ENCODE measurements at places on chromosomes 1 and 21.

- DNase-seq = no peak
These were observed 24.1 kb downstream of the PADI2 start for GRCh38 chr1:17095141-17095540.

DNA sequence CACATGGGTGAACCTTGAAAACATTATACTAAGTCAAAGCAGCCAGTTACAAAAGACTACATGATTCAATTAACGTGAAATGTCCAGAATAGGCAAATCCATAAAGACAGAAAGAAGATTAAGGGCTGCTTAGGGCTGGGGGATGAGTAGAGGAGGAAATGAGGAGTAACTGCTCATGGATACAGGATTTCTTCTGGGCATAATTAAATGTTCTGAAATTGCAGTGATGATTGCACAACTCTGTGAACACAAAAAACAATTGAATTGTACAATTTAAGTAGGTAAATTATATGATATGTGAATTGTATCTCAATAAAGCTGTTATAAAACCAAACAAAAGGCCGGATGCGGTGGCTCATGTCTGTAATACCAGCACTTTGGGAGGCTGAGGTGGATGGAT is 52.2 kb downstream of the RERE start:
- DNase-seq = no peak

- peak; percentile 89 for DNase-seq
These were observed 42.8 kb upstream of the DMBX1 start for GRCh38 chr1:46446646-46447498.

GRCh38 chr1:119895102-119895501 is 1.2 kb downstream of the ADAM30 start:
- DNase-seq = no peak

DNA sequence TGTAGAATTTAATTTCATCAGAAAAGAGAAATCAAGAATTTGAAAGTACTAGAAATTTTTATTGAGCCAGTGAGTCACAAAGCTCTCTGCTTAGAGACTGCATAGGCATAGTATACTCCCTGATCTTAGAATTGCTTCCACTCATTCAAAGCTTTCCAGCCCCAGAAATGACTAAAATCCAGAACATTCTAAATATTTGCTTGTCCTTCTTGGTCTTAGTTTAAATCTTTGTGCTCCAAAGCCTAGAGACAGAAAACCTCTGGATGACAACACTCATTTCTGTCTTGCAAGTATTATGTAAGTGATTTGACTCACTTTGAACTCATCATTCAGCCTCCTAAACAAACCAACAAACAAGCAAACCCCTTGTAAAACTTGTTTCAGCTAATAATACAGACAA is 74.2 kb downstream of the PTPRC start:
- no peak for DNase-seq

DNA sequence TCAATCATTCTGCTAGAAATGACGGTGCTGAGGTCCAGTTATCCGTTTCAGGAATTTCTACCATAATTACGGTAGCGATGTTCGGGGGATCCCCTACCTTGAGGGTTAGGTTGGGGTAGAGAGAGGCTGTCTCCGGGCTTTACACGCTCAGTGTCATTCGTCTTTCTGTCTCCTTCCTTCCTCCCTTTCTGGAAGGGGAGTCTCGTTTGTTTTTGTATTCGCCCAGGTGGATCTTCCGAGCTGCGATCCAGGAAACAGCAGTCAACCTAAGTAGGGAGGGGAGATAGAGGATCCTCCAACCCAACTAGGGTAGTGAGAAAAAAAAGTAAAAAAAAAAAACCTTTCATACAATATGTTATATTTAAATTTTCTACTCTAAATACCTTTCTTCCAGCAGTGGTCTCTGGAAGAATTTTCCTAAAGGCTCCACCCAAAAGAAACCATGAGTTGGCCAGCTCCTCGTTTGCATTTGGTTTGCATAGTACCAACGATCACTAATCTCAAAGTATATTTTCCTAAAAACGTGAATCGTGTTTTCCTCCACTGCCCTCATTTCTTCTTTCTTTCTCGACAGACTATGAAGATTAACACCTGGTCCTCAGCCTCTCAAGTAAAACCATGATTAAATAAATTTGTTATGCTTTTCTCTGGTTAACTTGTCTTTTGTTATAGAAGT is 611 bp upstream of the PIK3C2B start:
- DNase-seq = no peak

- DNase-seq = peak; percentile 95
These were observed 3.3 kb upstream of the DENND2D start for GRCh38 chr1:111203681-111204200.

DNA sequence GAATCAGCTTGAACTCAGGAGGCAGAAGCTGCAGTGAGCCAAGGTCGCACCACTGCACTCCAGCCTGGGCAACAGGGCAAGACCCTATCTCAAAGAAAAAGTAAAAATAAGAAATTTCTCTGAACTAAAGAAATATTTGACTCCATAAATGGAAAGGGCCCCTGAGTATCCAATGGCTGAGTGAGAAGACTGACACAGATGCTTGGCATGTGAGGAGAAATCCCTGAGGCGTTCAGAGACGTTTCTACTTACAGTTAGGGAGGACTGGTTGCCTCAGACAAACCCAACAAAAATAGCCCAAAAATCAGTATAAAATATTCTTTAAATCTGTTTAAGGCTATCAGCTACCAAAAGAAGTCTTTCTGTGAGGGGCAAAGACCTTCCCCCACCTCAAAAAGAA is 3.0 kb upstream of the SUMO3 start:
- no peak for DNase-seq

DNA sequence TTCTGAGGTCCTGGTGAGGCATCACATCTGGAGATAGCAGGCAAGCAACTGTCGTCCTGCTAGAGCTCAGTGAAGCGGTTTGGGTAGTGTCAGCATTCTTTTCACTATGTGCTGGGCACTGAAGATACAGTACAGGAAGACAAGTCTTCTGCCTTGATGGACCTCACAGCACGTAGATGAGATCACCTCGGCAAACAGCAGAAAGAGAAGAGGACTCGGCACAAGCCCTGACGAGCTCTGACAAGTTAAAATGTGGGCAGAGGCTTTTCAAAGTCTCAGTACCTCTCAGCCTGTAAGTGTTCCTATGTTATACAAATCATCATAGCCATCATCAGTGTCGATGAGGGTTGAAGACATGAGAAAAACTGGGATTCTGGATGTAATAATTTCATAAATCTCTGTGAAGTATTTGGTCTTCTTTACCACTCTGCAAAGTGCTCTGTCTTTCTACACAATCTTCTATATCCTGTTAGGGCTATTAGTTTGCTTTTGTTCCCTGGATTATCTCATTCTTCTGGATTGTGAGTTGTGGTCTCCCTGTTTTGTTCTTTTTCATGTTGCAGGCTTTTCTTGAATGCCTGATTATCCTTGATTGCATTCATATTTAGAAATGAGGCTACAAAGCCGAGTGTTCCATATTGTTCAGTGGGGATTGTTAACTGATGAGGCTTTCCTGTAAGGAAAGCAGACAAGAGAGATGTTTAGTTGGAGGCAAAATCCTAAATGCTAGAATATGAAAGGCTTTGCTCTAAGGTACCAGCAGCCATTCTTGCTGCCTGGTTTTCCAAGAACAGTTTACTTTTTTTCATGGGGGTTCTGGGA is 24.2 kb downstream of the MAEL start:
- DNase-seq = no peak

DNA sequence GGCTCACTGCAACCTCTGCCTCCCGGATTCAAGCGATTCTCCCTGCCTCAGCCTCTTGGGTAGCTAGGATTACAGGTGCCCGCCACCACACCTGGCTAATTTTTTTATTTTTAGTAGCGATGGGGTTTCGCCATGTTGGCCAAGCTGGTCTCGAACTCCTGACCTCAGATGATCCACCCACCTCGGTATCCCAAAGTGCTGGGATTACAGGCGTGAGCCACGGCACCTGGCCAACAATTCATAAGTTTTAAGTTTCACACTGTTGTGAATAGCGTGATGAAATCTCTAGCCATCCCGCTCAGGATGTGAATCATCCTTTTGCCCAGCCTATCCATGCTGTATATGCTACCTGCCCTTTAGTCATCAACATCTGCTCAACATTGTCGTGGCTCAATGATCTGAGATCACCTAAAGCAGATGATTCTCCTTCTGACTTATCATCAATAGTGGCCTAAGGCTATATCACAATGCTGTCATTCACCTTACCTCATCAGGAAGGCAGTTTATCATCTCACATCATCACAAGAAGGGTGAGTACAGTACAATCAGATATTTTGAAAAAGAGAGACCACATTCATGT is 2.6 kb downstream of the PFDN2 start:
- DNase-seq = peak; percentile 58

DNA sequence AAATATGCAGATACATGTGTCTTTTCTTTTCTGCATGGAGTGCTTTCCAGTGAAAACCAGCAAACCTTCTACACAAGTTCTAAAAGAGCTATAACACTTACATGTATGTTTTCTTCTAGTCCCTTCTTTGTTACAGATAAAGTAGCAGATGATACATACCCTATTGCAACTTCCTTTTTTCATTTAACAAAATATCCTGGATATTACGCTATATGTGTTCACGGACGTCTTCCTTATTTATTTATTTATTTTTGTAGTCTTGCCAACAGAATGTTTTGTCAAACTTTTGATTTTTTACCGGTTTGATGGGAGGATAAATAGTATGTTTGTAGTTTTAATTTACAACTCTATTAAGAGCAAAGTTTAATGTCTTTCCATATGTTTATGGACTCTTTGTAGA is 5.2 kb upstream of the GALNT2 start:
- no peak for DNase-seq

DNA sequence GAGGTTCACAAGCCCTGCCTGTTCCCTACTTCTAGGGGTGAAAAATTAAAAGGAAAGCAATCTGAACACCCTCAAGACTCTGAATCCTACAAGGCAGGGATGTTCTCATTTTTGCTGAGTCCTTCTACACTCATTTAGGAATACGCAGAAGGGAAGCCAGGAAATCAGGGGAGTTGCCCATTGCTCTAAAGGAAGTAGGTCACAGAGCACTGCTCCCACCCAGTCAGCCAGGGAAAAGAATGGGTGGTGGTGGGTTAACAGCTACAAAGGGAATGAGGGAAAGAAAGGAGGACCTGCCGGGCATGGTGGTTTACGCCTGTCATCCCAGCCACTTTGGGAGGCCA is 2.4 kb upstream of the CTTNBP2NL start:
- DNase-seq = no peak

- no peak for DNase-seq
These were observed 5.7 kb downstream of the TRIM46 start for GRCh38 chr1:155179112-155180031.

GRCh38 chr1:164813776-164814175 is 254.8 kb downstream of the PBX1 start:
- DNase-seq = no peak

DNA sequence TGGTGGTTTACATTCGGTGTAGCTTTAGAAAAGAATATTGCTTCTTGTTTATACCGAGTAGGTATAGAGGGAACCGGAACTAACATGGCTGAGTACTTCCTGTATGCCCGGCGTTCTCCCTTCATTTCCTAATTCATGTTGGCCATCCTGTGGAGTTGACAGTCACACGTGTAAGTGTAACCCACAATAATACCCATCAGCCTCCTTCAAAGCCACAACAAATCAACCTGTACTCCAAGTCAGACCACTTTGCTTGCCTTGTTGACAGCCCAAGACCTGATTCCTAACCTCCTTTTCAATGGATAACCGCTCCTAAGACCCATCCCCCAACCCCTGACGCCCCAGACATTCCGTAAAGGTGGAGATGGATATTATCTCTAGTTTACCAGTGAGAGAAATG is 42.1 kb downstream of the UBE2U start:
- no peak for DNase-seq

DNA sequence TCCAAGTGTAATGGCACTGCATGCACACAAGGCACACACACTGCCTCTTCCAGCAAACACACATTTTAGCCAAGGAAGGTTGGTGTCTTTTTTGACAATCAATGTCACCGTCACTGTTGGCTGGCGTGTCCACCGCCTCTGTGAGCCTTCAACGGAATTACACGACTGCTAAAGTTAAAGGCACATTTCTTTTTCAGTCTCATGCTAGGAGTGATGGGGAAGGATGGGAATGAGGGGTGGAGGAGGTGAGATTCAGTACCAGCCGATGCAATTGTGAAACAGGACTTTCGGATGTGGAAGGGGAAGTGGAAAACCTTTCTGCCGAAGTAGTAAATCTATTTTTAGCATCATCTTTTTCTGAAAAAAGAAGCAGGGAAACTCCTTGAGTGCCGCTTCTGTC is 1.4 kb downstream of the ELAVL4 start:
- DNase-seq = no peak

- DNase-seq = no peak
These were observed 195.2 kb upstream of the JUN start for GRCh38 chr1:58979086-58979485.
